ENCODE measurements at places on chromosomes 16 and 17.
A peak's percentile ranks its signal among the peaks of the same experiment; 100 is the strongest.

DNA sequence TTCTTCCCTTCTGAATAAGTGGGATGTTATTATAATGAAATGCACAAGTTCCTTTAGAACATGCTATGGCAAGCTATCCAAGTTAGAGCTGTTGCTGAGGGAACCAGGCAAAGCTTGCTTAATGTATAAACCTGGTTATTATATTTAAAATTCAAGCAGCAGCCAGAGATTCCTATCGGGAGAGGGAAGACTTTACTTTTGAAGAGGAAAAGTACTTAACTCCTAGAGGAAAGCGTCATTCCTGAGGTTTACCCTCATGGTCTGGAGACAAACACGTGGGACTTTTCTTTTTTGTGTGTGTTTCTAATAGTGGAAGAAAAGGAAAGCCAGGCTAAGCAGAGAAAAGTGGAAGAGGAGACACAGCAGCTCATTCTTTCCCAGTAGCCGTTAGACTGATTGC, 39.9 kb upstream of the MYH10 start:
- H3K36me3 ChIP-seq: no peaks in the 10 kb centered on the region
- H3K4me3 ChIP-seq: no peak overlapping the region
- no peaks in the 10 kb centered on the region for H3K27me3 ChIP-seq
- H3K4me1 ChIP-seq: no peaks in the 10 kb centered on the region
- no peak overlapping the region for H3K27ac ChIP-seq

DNA sequence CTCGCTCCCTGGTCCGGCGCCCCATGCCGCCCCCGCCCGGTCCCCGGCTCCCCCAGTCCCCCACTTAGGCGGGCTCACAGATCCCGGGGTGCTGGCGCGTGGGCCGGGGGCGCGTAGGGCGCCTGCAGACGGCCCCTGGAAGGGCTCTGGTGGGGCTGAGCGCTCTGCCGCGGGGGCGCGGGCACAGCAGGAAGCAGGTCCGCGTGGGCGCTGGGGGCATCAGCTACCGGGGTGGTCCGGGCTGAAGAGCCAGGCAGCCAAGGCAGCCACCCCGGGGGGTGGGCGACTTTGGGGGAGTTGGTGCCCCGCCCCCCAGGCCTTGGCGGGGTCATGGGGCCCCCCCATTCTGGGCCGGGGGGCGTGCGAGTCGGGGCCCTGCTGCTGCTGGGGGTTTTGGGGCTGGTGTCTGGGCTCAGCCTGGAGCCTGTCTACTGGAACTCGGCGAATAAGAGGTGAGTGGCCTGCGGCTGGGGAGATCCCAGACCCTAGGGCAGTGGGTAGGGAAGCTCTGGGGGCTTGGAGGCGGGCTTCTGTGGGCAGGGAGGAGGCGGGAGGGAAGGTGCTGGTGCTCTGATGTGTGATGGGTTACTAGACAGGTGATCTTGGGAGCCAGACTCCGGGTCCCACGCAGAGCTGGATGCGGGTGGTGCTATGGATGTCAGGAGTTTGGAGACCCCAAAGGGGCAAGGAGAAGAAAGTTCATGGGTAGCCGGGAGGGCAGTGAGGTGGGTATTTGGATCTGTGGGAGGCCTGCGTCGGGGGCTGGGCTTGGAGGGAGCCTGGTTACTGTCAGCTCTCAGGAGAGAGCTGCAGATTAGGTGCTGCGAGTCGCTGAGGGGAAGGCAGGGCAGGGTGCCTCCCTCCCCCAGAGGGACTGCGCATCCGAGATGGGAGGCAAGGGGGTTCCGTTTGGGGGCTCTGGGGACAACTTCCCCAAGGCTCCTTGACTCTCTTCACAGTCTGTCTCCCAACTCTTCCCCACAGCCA, 560 bp downstream of the EFNB3 start:
- H3K4me3 ChIP-seq: peak overlapping the region; percentile 23
- no peak overlapping the region for H3K27ac ChIP-seq
- H3K4me1 ChIP-seq: no peaks in the 10 kb centered on the region
- no peak for DNase-seq

DNA sequence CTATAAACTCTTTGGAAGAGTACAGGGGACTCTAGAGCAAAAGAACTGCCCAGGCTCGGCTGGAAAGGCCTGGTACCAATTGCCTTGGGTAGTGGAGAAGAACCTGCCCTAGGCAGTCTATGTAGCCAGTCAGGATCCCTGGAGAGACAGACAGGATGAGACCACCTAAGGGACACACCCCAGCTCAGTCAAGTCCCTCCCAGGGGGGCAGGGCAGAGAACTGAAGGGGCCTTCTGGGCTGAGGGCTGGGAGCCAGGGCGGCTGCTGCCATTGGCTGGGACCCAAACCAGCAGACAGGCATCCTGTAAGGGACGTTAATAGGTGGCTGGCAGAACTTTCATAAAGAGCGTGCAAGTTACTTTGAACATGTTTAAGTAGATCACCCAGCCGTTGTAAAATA, 12.8 kb upstream of the SLC38A8 start:
- H3K27me3 ChIP-seq: no peaks in the 10 kb centered on the region
- peaks cover 6% of the 10 kb centered on the region for H3K4me1 ChIP-seq
- peaks cover 69% of the 10 kb centered on the region for H3K36me3 ChIP-seq
- no peak for DNase-seq

DNA sequence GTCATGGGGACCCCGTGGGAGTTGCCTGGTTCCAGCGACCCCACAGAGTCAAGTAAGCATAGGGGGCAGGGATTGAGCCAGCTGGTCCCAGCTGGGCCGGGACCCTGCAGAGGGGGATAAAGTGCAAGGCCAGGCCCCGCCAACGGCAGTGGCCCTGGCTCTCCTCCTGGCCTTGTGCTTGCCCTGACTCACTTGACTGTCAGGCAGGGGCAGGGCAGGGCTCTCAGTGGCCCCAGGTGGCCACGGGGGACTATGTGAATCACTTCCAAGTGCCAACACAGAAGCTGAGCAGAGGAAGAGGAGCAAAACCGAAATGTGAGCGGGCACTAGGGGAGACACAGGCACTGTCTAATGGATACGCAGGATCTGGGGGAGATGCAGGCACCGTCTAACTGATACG, 21.6 kb upstream of the NCBP3 start:
- no peaks in the 10 kb centered on the region for H3K4me1 ChIP-seq
- no peak overlapping the region for H3K4me3 ChIP-seq
- DNase-seq: no peak
- H3K27me3 ChIP-seq: no peaks in the 10 kb centered on the region

DNA sequence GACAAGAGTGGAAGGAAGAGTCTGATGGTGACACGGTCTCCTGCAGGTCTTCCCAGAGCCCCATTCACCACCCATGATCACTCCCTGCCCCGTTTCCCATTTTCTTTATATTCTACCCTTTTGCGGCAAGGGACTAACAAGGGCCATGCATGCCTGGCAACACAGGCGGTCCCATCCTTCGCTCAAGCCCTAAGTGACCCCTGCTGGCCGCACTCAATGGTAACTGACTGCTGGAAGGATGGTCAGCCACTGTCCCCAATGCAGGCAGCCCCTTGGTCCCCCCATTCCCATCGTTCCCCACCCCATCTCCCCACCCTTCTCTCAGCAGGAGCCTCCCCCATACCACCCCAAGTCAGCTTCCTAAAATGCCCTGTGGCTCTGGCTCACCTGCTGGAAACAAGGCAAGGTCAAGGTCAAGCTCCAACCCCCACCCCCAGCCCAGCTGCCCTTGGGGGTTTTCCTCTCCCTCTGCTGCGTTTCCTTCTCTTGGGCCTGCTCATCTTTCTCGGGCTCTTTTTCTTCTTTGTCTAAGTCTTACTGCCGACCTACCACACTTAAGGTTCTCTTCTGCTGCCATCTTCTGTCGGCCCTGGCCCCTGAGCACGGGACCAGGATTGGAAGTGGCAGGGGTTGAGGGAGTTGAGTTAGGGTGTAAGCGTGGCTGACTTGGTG, 116.0 kb downstream of the RPTOR start:
- no peak for DNase-seq
- no peaks in the 10 kb centered on the region for H3K36me3 ChIP-seq
- H3K4me1 ChIP-seq: no peaks in the 10 kb centered on the region
- H3K27me3 ChIP-seq: no peaks in the 10 kb centered on the region

DNA sequence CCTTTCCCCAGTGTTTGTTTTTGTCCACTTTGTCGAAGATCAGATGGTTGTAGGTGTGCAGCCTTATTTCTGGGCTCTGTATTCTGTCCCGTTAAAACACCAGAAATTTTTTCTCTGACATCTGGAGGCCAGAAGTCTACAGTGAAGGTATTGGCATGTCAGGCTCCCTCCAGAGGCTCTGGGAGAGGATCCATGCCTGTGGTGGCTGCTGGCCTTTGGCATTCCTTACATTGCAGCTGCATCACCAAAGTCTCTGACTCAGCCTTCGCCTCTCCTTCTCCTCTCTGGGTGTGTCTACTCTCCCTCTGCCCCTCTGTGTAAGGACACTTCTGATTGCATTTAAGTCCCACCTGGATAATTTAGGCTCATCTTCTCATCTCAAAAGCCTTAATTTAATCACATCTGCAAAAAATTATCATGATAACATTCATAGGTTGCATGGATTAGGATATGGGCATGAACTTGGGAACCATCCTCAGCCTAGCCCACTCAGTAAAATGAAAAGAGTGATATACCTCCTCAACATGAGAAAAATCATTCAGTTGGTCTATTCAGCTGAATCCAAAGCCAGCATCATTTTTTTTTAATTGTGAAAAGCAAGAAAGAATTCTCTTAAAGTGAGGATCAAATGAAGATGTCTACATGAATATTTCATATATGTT, 78.0 kb downstream of the MAP2K6 start:
- no peak for DNase-seq
- H3K4me3 ChIP-seq: no peak overlapping the region
- H3K36me3 ChIP-seq: no peaks in the 10 kb centered on the region
- H3K27ac ChIP-seq: no peak overlapping the region
- H3K4me1 ChIP-seq: no peaks in the 10 kb centered on the region
- H3K27me3 ChIP-seq: no peaks in the 10 kb centered on the region

GRCh38 chr17:5592382-5592781, 8.1 kb upstream of the NLRP1 start:
- no peak overlapping the region for H3K4me3 ChIP-seq
- no peaks in the 10 kb centered on the region for H3K36me3 ChIP-seq
- no peaks in the 10 kb centered on the region for H3K4me1 ChIP-seq

GRCh38 chr16:27611340-27611739, 61.4 kb downstream of the KATNIP start:
- no peak overlapping the region for H3K4me3 ChIP-seq
- no peaks in the 10 kb centered on the region for H3K27me3 ChIP-seq
- H3K36me3 ChIP-seq: no peaks in the 10 kb centered on the region
- DNase-seq: no peak
- H3K27ac ChIP-seq: no peak overlapping the region
- H3K4me1 ChIP-seq: no peaks in the 10 kb centered on the region

- H3K4me1 ChIP-seq: no peaks in the 10 kb centered on the region
- no peak for DNase-seq
- H3K27ac ChIP-seq: no peak overlapping the region
These were observed 1.1 kb downstream of the CD300H start for GRCh38 chr17:74566132-74566753.

DNA sequence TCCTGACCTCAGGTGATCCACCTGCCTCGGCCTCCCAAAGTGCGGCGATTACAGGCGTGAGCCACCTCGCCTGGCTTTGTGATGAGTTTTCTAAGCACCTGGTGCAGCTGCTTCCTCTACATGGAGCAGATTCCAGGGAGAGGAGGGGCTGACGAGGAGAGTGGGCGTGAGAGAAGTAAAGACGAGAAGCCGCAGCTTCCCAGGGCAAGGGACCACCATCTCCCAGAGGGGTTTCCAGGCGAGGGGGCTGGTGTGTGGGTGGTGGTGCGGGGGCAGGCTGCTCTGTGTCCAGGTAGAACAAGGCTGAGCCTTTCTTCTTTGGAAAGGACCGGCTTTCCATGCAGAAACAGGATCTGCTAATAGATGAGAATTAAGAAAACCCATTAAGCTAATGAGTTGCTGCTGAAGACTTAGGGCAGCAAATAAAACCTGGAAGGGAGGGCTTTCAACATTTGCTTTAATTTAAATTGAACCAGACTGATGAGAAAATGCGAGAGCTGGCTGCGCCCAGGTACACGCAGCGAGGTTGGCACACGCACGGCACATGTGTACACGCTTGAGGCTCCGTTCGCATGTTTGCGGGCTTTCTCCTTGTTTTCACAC, 236.7 kb downstream of the RBFOX3 start:
- no peak overlapping the region for H3K4me3 ChIP-seq
- DNase-seq: no peak
- H3K27ac ChIP-seq: no peak overlapping the region
- H3K27me3 ChIP-seq: no peaks in the 10 kb centered on the region
- H3K4me1 ChIP-seq: no peaks in the 10 kb centered on the region

DNA sequence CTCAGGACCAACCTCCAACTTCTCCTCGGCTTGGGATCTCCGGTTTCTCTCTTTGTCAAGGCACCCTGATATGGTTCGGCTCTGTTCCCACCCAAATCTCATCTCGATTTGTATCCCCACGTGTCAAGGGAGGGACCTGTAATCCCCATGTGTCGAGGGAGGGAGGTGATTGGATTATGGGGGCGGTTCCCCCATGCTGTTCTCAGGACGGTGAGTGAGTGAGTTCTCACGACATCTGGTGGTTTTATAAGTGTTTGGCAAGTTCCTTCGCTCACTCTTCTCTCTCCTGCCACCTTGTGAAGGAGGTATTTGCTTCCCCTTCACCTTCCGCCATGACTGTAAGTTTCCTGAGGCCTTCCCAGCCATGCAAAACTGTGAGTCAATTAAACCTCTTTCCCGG, 117.9 kb downstream of the SEC14L1 start:
- DNase-seq: no peak
- no peaks in the 10 kb centered on the region for H3K27me3 ChIP-seq
- no peaks in the 10 kb centered on the region for H3K36me3 ChIP-seq
- no peaks in the 10 kb centered on the region for H3K4me1 ChIP-seq

DNA sequence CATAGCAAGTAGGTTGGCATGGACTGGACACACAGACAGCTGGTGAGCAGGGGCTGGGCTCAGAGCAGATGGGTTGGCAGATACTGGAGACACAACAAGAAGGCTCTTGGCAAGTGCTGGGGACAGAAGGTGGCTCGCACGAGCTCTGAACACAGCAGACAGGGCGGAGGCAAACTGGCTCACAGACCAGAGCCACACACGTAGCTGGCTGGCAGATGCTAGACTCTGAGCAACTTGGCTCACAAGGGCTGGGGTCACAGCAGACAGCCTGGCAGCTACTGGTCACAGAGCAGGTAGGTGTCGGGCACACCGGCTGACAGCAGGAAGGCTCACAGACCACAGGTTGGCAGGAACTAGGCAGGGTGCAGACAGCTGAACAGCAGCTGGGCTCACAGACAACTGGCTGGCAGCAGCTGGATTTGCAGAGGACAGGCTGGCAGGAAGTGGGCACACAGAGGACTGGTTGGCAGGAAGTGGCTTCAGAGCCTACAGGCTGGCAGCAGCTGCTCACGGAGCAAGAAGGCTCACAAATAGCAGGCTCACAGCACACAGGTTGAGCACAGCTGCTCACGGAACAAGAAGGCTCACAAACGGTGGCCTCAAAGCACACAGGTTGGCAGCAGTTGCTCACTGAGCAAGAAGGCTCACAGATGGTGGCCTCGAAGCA, 725 bp downstream of the KRTAP16-1 start:
- DNase-seq: no peak
- no peaks in the 10 kb centered on the region for H3K4me1 ChIP-seq
- no peak overlapping the region for H3K27ac ChIP-seq
- no peaks in the 10 kb centered on the region for H3K27me3 ChIP-seq
- no peaks in the 10 kb centered on the region for H3K36me3 ChIP-seq
- H3K4me3 ChIP-seq: no peak overlapping the region

All from pancreas (tissue), 10 donors.